ENCODE measurements at places on chromosomes 1 and 21.

DNA sequence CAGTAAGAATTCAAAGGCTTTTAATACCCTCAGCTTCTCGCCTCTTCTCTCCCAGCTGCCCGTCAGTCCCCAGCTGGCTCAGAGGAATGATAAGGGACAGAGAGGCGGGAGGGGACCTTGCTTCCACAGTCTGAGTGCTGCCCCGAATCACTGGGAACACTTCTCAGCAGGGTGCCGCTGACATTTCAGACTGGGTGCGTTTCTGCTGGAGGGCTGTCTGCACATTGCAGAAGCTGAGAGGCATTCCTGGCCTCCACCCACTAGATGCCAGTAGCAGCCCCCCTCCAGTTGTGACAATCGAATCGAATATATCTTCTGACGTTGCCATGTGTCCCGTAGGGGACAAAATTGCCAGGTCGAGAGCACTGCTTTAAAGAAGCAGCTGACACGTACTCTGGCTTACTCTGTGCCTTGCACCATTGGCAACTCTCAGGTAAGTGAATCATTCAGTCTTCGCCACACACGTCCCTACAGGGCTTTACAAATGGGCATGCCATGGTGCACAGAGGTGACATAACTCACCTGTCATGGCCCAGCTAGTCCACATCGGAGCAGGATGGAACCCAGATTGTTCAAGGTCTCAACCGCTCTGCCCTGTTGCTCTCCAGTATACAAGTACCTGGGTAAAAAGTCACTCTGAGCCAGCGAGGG lies 23.9 kb downstream of the CTNNBIP1 start:
- no peak for DNase-seq

DNA sequence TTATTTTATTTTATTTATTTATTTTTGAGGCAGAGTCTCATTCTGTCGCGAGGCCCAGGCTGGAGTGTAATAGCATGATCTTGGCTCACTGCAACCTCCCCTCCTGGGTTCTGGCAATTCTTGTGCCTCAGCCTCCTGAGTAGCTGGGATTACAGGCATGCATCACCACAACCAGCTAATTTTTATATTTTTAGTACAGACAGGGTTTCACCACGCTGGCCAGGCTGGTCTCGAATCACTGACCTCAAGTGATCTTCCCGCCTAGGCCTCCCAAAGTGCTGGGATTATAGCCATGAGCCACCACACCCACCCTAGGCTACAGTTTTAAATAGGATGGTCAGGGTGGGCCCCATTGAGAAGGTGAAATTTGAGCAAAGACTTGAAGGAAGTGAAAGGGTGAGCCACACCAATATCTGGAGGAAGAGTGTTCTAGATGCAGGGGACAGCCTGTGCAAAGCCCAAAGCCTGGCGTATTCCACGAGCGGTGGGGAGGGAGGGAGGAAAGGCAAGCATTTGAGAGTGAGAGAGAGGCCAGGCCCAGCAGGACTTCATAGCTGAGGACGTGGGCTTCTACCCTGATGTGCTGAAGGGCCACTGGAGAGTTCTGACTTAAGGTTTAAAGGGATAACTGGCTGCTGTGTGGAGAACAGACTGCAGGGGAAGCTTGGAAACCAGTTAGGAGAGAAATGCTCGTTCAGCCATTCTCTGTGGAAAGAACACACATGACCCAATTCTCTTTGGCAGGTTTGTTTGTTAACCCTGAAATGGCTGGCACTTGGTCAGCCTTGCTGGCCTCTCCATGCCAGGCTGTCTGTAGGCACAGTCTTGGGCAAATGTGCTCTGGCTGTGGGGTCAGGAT lies 62.6 kb upstream of the FAM20B start:
- no peak for DNase-seq

GRCh38 chr1:24117722-24118409 lies 5.9 kb upstream of the MYOM3 start:
- no peak for DNase-seq

DNA sequence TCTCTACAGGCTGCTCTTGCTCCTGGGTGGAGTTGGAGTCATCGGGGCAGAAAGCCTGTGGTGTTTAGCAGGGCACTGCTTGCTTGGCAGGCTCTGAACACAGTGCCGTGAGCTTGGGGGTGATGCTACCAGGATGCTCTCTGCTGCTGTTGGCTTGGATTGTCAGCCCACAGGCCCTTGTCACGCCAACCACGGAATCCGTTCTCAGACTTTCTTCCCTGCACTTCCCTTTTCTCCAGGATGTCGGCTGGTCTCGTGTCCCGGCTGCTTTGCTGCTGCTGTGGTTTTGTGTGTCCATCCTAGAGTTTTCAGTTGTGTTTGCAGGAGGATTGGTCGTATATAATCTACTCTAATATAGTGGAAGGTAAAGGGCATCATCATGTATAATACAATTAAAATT lies 44.4 kb upstream of the TTC34 start:
- DNase-seq, result no peak

- DNase-seq, result no peak
These were observed 21.3 kb downstream of the ST6GALNAC3 start for GRCh38 chr1:76095802-76096201.

DNA sequence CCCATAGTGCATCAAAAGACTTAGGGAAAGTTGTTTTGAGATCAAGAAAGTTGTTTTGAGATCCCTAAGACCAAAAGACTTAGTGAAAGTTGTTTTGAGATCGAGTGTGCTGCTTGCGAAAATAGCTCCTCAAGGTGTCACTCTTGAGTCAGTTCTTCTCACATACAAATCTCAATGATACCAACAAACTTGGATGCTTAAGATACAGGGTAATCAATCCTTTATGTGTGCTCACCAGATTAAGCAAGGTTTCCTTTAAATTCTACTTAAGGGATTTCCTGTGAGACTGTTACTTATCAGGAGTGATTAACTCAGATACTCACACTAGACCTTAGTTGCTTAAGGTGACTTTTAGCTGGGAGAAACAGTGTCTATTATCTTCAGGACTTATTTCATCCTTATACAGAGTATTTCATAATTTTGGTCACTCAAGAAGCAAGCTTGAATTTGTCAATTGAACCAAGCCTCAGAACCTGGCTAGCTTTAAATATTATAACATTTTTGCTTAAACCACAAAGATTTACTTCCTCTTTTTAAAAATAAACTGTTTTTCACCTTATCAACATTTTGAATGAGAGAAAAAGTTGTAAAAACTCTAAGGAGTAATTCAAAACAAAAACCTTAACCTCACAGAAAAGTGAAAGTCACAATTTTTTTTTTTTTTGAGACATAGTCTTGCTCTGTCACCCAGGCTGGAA lies 8.0 kb upstream of the RLF start:
- DNase-seq, result no peak

DNA sequence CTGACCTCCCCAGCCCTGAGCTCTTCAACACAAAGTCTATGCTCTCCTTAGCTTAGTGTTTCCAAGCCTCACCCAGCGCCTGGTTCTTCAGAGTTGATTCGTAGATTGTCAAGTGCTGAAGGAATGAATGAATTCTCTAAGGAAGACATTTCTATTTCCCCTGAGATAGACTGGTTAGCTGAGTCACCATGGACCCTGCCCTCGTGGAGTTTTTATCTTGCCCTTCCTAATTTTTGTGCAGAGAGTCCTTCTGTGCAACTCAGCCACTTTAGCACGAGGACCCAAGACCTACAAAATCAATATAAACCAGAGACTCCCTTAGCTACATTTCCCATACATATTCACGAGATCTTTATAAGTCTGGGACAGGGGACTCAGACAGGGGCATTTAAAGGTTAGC lies 2.6 kb upstream of the CD244 start:
- no peak for DNase-seq

GRCh38 chr1:3695326-3696217 lies 43.3 kb downstream of the TP73 start:
- no peak for DNase-seq

GRCh38 chr1:51216631-51217030 lies 19.4 kb upstream of the RNF11 start:
- DNase-seq, result no peak

All from NCI-H187 treated with DMSO at 0.1 percent for 48 hours (cell line).